ENCODE measurements at places on chromosomes 13 and 19.
A peak's percentile ranks its signal among the peaks of the same experiment; 100 is the strongest.

DNA sequence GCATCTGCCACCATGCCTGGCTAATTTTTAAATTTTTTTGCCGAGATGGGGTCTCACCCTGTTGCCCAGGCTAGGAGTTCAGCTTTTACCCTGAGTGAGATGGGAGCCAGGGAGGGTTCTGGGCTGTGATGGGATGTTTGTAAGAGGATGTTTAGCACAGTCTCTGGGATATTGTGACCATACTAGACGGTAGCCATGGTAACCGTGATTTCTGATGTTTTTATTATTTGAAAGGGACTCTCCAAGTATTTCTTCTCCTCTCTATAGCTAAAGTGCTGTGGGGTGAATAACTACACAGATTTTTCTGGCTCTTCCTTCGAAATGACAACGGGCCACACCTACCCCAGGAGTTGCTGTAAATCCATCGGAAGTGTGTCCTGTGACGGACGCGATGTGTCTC, 10.4 kb downstream of the TSPAN16 start:
- DNase-seq, result no peak

DNA sequence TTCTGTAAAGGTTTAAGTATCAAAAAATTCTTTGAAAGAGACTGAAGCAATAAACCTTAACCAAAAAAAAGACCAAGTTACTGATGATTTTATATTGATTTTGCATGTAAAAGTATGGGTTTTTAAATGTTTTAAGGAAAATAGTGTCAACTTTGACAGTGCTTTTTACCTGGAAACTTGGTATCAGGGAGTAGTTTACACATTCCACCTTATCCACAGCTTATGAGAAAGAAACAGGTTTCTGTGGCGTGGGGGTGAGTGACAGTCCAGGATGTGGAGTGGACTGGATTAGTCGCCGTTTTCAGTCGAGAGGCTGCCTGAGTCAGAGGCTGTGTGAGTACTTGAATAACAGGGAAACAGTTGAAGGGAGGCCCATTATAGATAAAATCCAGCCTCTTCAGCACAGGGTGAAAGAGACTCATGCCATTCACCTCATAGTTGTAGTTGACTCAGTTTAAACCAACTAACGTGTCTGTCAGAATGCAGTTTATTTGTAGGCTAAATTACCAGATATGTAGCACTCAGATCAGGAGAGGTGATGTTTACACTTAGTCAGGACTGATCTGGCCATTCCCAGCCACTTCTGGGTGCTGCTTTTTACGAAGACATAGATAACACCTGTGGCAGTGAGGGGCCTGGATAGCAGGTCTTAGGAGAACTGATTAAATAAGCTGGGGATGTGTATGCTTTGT, 595 bp upstream of the GPR183 start:
- no peak for DNase-seq

DNA sequence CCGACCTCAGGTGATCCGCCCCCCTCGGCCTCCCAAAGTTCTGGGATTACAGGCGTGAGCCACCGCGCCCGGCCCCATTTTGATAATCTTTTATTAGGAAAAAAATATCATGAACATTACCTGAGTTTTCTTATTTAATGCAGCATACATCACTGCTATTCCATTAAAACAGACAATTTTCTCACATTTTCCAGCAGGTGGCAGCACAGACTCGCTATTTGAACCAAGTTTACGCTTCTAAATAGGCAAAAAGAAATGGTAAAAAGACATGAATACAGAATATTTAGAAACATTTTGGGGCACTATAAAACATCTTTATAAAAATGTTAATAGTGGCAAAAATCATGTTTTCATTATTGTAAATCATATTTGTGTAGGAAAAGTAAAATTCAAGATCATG, 903.1 kb downstream of the SLITRK6 start:
- DNase-seq, result peak; percentile 27

GRCh38 chr13:48431987-48432615, 19.2 kb upstream of the LPAR6 start:
- DNase-seq, result no peak

DNA sequence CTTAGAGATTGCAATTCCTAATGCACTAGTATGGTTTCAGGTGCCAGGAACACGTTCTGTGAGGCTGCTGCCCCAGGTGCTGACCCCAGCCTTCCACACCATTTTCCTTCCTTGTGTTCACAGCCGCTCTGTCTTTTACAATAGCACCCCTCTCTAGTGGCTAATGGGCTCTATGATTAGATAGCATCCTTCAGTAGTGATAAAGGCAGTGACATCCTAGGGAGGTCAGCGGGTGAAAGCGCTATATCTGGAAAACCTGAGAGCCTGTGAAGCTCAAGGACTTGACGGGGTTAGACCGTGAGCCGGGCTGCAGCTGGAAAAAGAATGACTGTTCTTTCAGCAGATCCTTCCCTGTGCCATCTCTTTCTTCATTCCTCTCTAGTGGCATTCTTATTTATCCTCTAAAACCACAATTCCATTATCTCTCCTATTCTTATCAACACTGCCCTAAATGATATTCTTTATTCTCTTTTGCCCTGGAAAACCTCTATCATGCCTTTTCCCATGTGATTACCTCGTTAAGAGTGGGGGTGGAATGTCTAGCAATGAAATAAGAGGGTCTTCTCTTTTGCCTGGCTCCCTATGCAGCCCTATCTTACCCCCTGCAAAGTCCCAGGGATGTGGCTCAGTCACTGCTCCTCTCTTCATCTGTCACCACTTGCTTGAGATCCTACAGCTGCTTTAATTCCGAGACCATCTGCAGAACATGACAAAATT, 21.8 kb downstream of the ALOX5AP start:
- DNase-seq, result no peak
